Inflammatory macrophage treated with lipopolysaccharide for 1 hour (primary cell): ENCODE measurements at places on chromosomes 13 and 19.

DNA sequence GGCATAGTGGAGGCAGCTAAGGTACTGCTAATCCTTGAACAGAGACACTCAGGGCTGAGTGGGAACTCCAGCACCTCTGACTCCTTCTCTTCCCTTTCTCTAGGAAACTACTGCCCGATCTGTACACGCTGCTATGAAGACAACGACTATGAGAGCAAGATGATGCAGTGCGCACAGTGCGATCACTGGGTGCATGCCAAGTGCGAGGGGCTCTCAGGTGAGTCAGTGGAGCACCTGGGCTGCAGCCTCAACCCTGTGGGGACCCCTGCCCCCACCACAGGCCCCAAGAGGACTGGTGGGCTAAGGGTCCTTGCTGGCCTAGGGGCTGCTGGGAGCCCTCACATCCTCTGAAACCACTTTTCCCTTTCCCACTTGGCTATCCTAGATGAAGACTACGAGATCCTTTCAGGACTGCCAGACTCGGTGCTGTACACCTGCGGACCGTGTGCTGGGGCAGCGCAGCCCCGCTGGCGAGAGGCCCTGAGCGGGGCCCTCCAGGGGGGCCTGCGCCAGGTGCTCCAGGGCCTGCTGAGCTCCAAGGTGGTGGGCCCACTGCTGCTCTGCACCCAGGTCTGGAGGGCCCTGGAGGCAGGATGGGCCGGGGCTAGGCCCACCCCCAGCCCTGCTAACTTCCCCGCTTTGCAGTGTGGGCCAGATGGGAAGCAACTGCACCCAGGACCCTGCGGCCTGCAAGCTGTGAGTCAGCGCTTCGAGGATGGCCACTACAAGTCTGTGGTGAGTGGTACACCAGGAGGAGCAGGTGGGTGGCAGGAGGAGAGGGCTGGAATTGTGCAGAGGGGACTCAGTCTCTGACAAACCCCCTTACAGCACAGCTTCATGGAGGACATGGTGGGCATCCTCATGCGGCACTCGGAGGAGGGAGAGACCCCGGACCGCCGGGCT, 9.5 kb downstream of the KMT2B start:
- no peak for DNase-seq

DNA sequence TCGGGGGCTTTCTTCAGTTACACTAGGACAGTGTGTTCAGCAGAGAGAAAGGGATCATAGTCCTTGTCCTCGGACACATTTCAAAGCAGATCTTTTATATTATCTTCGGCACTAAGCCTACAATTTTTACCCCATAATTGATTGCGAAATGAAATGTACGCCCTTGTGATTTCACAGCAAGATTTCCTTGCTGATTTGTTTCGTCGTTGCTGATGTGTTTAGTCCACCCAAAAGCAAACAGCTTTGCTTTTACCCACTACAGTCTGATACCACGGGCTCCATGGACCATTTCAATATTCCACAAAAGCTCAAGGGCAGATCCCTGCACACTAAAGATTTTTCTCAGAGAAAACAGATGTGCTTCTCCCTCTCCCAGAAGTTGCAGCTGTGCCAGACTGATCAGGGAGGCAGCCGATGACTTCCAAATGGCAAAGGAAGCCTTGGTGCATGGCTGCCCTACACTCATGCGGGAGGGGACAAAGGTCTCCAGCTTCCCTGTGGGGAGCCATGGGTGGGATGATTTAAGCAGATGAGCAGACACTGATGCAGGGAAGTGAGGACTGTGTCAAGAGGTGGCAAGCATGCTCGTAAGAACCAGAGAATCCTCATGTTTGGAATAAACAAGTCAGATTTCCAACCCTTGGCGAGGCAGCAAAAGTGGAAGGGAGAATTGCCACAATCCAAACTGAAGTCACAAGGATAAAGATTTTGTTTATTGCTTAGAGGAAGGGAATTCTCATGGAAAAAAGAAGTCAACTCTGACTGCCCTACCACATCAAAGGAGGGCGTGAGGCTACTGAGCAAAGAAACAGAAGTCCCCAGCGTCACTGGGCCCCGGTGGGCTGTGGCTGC, 81.1 kb downstream of the STK24 start:
- peak; percentile 42 for DNase-seq

GRCh38 chr19:6249296-6249695, 30.5 kb downstream of the MLLT1 start:
- no peak for DNase-seq

DNA sequence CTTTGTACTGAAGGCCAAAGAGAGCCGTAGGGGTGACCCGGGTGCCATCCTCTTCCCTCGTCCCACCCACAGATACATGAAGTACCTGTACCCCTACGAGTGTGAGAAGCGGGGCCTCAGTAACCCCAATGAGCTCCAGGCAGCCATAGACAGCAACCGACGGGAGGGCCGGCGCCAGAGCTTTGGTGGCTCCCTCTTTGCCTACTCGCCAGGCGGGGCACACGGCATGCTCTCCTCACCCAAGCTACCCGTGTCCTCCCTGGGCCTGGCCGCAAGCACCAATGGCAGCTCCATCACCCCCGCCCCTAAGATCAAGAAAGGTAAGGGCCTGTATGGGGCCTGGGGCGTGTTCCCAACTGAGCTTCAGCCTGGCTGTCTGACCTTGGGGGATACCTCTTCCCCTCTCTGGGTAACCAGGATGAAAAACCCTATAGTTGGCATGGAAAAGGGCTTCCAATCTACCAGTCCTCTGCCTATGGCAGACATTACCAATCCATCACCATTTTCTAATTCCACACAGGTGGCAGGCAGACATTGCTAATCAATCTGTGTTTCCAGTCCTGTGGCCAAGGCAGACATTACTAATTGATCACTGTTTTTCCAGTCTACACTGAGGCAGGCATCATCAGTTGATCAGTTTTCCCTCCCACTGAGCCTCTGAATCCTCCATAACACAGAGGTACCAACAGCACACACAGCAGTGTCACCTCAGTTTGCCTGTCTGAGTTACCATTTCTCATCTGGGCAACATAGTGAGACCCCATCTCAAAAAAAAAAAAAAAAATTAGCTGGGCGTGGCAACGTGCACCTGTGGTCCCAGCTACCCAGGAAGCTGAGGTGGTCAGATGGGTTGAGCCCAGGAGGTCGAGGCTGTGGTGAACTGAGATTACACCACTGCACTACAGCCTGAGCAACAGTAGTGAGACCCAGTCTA, 19.1 kb upstream of the WDR18 start:
- DNase-seq: no peak

DNA sequence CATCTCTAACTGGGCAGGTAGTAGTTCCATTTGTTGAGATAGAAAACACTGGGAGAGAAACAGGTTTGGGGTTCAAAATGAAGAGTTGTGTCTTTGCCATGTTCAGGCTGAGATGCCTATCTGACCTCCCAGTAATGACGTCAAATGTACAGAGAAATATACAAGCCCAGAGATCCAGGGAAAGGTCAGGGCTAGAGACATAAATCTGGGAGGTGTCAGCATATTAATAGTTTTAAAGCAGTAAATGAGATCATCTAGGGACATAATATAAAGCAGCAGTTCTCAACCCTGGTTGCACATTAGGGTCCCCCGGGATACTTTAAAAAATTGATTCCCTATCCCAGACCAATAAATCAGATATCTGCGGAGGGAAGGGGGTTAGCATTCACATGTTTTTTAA, 501.5 kb downstream of the UQCRFS1 start:
- DNase-seq: no peak

- no peak for DNase-seq
Measured at GRCh38 chr13:42547612-42548011, 26.3 kb upstream of the TNFSF11 start.

DNA sequence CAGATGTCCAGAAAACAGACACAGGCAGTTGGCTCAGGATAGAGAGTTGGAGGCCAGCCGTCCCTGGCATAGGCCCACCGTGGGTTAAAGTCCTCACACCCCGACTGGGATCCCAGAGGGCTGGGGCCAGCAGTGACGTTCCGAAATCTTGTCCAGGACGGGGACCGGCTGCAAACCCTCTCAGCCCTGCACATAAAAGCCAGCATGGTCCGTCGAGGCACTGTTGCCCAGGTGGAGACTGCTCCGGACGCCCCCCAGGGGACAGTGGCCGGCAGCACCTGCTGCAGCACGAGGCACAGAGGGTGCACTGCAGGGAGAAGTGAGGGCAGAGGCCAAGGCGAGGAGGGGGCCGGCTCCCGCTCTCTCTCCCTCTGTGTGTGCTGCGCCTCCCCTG, 4.3 kb upstream of the IFNL2 start:
- DNase-seq: no peak

DNA sequence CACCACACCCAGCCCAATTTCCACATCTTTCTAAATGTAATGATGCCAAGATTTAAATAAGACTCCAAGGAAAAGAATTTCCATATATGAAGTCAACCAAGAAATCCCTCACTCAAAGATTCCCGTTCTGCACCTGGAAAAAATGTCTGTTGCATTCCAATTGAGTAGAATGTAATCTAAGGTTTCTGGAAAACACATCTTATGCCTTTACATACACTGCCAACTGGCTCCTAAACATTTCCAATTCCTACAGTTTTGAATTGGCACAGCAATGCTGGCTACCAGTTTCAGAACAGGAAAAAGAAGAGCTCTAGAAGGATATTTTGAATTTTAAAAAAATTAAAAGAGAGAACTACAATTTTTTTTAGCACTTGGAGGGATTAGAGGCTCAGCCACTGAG, 43.0 kb downstream of the COL4A2 start:
- DNase-seq: no peak

GRCh38 chr13:41720839-41721561, 239.9 kb downstream of the VWA8 start:
- DNase-seq: no peak

DNA sequence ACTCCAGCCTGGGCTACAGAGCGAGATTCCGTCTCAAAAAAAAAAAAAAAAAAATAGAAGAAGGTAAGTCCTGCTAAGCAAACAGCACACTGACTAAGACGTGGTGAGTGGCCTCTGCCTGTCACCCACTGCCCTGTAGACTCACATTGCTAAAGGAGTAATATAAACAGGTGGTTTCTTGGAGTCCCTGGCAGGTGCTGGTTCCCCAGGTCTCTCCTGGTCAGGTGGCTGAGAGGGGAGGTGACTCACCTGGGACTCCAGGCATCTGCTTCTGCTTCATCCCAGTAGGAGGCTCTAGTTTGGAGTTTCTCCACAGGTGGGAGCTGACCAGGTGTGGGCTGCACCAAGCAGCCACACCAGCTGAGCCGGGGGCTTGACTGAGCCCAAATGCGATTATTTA, at the start of gene OR10H1:
OR10H1 (minus strand) TSS at position 359 of the 400 bp plus-strand sequence. CDS start 7,627 bp downstream, outside the sequence.
- DNase-seq: no peak

- no peak for DNase-seq
Measured at GRCh38 chr13:39516096-39516495, 86.9 kb downstream of the LHFPL6 start.

GRCh38 chr19:14158276-14159023, 22.1 kb upstream of the ASF1B start:
- no peak for DNase-seq

- no peak for DNase-seq
Measured at GRCh38 chr13:46607768-46608564, 55.0 kb downstream of the LRCH1 start.

- no peak for DNase-seq
Measured at GRCh38 chr13:32010136-32010535, 21.4 kb upstream of the FRY start.

GRCh38 chr13:31747291-31747690, 8.0 kb downstream of the RXFP2 start:
- no peak for DNase-seq
